ENCODE measurements at places on chromosomes 12 and 14. TPM values are rescaled to one million over a fixed set of nuclear protein-coding genes. Genes with fewer than 3 reads are reported as not detected.
A peak's percentile ranks its signal among the peaks of the same experiment; 100 is the strongest.

C1QL4 gene
- not detected for total RNA-seq

SCN8A gene
- total RNA-seq: not detected

NOVA1 gene
- total RNA-seq: 2.7 TPM

TBC1D30 gene
- total RNA-seq: 3.8 TPM

YAF2 gene
- total RNA-seq: 38.5 TPM

DBX2 gene
- not detected for total RNA-seq

DLK1 gene
- total RNA-seq: 3.5 TPM

LRP1-AS gene
- not detected for total RNA-seq

DNA sequence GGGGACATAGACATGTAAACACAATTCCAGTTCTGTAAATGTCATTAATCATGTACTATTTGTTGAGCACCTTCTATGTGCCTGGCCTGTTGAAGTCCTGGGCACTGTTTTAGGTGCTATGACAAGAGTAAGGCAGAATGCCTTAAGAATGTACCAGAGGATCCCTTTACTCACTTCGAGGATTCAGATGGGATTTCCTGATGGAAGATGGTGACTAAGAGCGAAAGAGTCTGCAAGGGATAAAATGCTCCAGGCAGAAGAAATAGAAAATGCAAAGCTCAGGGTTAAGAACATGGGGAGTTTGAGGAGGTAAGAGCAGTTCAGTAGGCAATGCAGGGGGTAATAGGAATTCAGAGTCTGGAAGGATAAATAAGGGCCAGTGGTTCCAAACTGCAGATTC lies 671.3 kb upstream of the TBX3 start:
- H3K4me3 ChIP-seq: no peak overlapping the region
- H3K27ac ChIP-seq: no peak overlapping the region
- DNase-seq: no peak
- no peaks in the 10 kb centered on the region for H3K4me1 ChIP-seq
- no peaks in the 10 kb centered on the region for H3K36me3 ChIP-seq

GRCh38 chr12:123401753-123402683 lies 18.1 kb downstream of the KMT5A start:
- no peak for DNase-seq
- peaks cover 54% of the 10 kb centered on the region for H3K36me3 ChIP-seq
- H3K27me3 ChIP-seq: no peaks in the 10 kb centered on the region
- peak overlapping the region; percentile 31 for H3K27ac ChIP-seq
- H3K4me1 ChIP-seq: peaks cover 15% of the 10 kb centered on the region
- no peak overlapping the region for H3K4me3 ChIP-seq

GRCh38 chr12:123270214-123271000 lies 1.2 kb downstream of the CDK2AP1 start:
- peak overlapping the region; percentile 59 for H3K27ac ChIP-seq
- peak overlapping the region; percentile 69 for H3K4me3 ChIP-seq
- H3K27me3 ChIP-seq: no peaks in the 10 kb centered on the region

DNA sequence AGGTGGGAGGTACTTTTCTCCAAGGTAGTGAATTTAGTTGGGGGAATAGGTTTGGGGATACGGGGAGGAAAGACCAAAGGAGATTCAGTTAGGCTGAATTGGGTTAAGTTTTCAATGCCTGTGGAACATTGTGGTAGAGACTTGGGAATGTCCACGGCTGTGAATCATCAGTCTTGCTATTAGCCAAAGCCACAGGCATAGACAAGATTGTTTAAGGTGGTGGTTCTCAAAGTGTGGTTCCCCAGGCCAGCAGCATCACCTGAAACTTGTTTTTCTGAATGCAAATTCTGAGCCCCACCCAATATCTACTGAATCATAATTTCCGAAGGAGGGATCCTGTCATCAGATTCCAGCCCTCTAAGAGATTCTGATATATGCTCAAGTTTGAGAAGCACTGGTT lies 316.2 kb downstream of the EGLN3 start:
- H3K36me3 ChIP-seq: no peaks in the 10 kb centered on the region
- no peaks in the 10 kb centered on the region for H3K4me1 ChIP-seq
- H3K27ac ChIP-seq: no peak overlapping the region
- no peak for DNase-seq
- no peaks in the 10 kb centered on the region for H3K27me3 ChIP-seq

- no peaks in the 10 kb centered on the region for H3K36me3 ChIP-seq
- no peaks in the 10 kb centered on the region for H3K27me3 ChIP-seq
These were observed 65.2 kb downstream of the KDM2B start for GRCh38 chr12:121515615-121516014.

DNA sequence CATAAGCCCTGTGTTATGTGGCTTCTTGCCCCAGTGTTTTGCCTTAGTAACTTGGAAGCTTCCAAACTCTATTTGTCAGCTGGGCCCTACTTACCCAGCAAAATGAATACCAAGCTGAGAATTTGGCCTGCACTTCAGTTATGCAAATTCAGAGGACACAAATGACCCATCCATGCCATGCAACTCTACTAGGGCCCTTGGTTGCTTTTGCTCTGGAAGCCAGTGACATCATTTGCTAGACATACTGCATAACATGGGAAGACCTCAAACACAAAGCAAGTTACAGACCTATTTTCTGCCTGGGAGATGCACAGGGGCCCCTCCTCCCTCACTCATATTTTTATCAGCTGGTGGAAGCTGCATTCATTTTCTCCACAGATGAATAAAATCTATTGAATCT lies 90.2 kb upstream of the PPM1H start:
- no peak for DNase-seq
- no peaks in the 10 kb centered on the region for H3K4me1 ChIP-seq
- H3K4me3 ChIP-seq: no peak overlapping the region
- no peaks in the 10 kb centered on the region for H3K36me3 ChIP-seq
- no peaks in the 10 kb centered on the region for H3K27me3 ChIP-seq

DNA sequence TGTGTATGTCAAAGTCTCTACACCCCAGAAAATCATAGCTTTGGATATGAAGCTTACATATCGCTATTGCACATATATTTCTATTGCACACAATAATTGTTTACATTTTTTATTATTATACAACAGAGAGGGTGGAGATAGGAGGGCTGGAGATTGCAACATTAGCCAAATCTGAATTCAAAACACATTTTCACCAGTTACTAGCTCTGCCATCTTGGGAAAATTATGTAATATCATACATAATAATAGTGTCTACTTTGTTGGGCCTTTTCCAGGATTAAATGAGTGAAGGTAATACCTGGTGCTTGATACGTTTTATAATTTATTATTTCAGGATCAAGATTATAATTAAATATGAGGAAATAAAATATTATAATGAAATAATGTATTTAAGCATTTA lies 507.4 kb upstream of the TBX3 start:
- H3K27ac ChIP-seq: no peak overlapping the region
- H3K4me1 ChIP-seq: no peaks in the 10 kb centered on the region
- no peaks in the 10 kb centered on the region for H3K36me3 ChIP-seq

DNA sequence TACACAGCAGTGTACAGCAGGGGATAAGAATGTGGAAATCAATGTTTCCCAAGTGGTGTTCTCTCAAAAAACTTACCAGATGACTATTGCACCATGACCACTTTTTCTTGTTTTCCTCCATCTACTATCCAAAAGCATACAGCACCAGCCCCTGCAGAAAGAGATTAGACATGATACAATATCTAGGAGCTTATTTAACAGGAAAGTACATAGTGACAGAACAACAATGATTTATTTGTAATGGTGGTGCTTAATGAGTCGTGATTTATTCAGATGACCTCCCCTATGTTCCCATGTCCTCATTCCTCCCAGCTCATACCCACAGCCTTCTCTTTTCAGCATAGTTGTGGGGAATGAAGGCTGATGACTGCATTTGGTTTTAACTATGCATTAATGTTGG lies 413.6 kb downstream of the BTG1 start:
- no peak overlapping the region for H3K4me3 ChIP-seq
- no peaks in the 10 kb centered on the region for H3K36me3 ChIP-seq
- H3K27me3 ChIP-seq: no peaks in the 10 kb centered on the region
- no peaks in the 10 kb centered on the region for H3K4me1 ChIP-seq

DNA sequence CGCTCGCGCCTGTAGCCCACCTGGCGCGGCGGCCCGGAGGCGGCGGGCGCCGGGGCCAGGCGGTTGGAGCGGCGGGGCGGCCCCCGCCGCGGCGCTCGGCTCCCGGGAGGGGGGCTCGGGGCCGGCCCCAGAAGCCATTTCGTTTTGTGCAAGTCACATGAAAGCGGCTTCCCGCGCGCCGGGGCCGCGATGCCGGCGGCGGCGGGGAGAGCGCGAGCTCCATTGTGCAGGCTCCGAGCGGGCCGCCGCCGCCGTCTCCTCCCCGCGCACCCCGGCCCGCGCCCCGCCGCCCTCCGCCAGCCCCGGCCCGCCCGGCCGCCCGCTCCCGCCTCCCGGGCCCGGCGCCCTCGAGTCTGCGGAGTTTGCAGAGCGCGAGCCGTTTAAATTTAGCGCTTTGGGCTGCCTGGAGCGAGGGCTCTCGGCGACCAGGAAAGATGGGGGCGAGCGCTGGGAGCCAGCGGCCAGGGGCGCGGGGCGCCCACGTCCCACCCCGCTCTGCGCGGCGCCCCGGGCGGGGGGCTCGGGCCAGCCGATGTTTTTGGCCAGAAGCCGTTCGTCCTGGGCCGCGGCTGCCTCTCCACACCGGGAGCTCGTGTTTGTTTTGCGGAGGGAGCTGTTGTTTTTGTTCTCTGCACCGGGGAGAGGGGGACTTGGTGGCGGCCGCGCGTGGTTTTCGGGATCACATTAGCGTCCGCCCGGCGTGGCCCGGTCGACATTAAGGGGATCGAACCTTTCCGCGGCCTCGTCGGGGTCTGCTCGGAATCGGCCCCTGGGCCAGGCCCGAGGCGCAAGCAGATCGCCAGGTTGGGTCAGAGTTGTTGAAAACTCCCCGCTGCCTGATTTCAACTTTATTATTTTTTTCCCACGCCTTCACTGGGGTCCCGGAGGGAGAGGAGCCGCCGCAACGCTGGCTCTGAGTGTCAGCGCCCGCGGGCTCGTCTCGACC lies 982 bp downstream of the BCL7A start:
- H3K4me3 ChIP-seq: peak overlapping the region; percentile 68
- H3K4me1 ChIP-seq: peaks cover 43% of the 10 kb centered on the region
- no peaks in the 10 kb centered on the region for H3K27me3 ChIP-seq
- H3K27ac ChIP-seq: peak overlapping the region; percentile 96
- DNase-seq: no peak

DNA sequence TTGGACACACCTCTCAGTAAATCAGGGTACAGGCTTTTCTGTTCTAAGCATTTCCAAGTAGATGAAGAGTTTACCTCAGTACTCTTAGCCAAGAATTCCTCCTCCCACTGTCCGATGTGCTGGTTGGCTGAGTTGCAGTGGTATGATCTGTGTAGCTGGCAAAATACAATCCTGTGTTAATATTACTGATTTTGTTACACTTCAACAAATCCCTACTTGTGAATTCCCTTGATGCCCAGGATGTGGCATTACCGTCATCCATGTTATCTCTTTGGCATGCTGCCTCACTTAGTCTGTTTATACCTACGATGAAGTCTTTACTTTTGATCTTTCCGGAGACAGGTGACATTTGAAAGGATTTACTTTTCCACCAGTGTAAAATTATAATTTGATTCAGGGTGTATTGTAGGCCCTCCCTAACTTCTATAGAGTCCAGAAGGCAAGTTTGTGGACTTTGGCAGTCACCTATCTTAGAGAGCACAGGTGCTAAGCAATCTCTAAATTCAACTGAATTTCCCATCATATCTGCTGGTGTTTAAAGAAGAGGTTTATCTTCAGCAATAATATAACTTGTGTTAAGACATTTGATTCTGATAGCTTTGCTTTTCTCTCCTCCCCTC lies 10.1 kb downstream of the CCDC196 start:
- H3K27me3 ChIP-seq: no peaks in the 10 kb centered on the region
- no peak for DNase-seq
- no peak overlapping the region for H3K27ac ChIP-seq
- H3K4me3 ChIP-seq: no peak overlapping the region
- H3K36me3 ChIP-seq: no peaks in the 10 kb centered on the region
- H3K4me1 ChIP-seq: no peaks in the 10 kb centered on the region
